ENCODE measurements at places on chromosomes 6 and 20.

GRCh38 chr6:64520050-64520449 lies 884.4 kb downstream of the PHF3 start:
- DNase-seq: no peak

GRCh38 chr6:136031982-136032381 lies 180.5 kb downstream of the PDE7B start:
- no peak for DNase-seq

- no peak for DNase-seq
These were observed 127.2 kb downstream of the PAX1 start for GRCh38 chr20:21832442-21833385.

GRCh38 chr6:159837511-159837910 lies 37.4 kb downstream of the PNLDC1 start:
- DNase-seq: no peak

GRCh38 chr20:15265581-15266309 lies 928.3 kb upstream of the FLRT3 start:
- DNase-seq: no peak

DNA sequence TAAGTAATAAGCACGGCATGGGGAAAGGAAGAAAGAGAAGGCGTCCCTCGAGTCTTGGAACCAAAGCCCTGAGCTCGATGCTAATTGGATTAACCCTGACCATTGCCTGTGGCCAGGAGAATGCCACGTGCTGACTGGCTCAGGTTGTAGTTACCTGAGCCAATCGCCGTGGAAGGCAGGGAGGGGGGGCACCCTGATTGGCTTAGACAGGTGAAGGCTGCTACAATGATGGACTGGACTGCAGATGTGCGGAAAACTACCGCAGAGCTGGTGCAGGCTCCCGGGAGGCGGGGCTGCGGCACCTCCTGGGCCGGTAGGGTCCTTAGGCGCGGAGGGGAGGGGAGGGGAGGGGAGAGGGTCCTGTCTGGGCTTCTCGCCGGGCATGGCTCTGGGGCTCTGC lies 121.3 kb downstream of the TFAP2C start:
- no peak for DNase-seq

- no peak for DNase-seq
These were observed 475.3 kb upstream of the JARID2 start for GRCh38 chr6:14770572-14770971.

GRCh38 chr6:50707652-50708300 lies 5.5 kb upstream of the TFAP2D start:
- DNase-seq: no peak

DNA sequence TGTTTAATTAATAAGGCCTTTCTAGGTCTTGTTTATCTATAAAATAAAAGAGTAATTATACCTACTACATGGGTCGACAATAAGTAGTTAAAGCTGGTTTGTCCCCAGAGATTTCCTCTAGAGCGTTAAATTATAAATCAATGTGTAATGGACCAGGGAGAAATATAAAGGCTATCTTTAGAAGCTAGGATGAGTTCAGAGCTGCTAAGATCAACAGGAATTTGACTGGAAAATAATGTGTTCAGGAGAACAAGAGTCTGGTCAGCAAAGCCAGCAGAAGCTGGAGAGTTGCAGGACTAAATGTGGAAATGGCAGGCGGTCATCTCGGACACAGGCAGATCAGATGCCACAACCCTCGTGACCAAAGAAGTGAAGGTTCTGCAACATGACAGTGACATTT lies 428.8 kb downstream of the EPM2A start:
- no peak for DNase-seq

GRCh38 chr6:37308069-37308815 lies 45.5 kb upstream of the RNF8 start:
- DNase-seq: peak; percentile 88

- DNase-seq: no peak
These were observed 78.8 kb upstream of the OPRM1 start for GRCh38 chr6:153960281-153960680.

- no peak for DNase-seq
These were observed 129.7 kb downstream of the PRDM13 start for GRCh38 chr6:99736302-99736701.

DNA sequence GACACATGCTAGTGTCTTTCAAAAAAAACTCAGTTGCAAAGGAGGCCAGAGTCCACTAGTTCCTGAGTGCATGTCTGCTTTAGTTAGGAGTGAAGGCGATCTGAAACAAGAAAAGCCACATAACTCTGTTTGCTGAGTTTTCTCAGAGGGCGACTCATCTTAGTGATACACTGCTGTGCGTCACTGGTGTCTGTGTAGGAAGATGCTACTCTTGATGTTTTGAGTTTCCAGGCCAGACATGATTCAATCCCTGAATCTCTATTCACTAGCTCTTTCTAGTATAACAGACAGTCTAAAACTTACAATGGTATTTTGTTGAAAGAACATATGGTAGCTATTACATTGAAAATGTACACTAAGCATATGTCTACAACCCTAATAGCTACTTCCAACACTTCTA lies 60.9 kb downstream of the GFRAL start:
- DNase-seq: no peak

- no peak for DNase-seq
These were observed 355.4 kb downstream of the CD83 start for GRCh38 chr6:14472986-14473337.

- no peak for DNase-seq
These were observed 29.7 kb downstream of the GABRR1 start for GRCh38 chr6:89187504-89187903.

GRCh38 chr6:117306227-117306790 lies 41.0 kb downstream of the VGLL2 start:
- no peak for DNase-seq

GRCh38 chr6:157063176-157063905 lies 260.0 kb downstream of the TMEM242 start:
- DNase-seq: no peak

GRCh38 chr20:18421608-18422007 lies 45.2 kb downstream of the DZANK1 start:
- no peak for DNase-seq

DNA sequence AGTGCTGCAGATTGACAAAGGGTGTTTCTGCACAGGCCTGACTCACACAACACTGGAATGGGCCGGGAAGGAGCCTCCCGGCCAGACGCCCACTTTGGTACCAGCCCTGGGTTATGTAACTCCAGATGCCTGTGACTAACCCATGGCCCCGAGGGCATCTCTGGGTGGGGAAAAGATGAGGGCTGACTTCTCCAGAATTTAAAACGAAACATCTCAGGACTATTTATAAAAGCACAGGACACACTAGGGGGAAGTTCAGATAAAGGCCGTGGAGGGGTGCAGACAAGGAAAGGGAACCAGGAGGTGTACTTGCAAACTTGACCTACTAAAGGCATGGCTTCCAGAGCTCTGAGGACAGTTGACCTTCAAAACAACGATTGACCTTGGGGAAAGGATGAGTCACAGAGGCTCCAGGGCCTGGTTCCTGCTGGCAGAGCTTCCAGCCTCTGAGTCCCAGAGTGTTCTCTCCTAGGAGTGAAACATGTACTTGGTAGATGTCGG lies 196.9 kb downstream of the NFATC2 start:
- no peak for DNase-seq

- DNase-seq: no peak
These were observed 122.5 kb downstream of the DST start for GRCh38 chr6:56520218-56520617.

- no peak for DNase-seq
These were observed 14.3 kb downstream of the PARD6B start for GRCh38 chr20:50745634-50746137.

DNA sequence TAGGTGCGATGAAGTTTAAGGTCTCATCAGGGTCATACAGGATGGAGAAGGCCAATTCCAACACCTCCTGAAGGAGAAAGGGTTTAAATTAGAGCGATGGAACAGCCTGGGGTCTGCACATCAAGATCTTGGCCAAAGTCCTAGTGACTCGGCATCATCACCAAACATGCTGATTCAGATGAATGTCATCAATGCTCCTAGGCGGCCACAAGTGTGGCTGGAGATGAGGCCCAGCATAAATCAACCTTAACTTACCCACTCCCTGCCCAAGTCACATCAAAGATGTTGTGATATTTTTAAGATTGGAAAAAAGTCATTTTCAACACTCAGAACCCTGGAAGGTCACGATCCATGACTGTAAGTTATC lies 37.5 kb downstream of the ELMO2 start:
- no peak for DNase-seq

GRCh38 chr6:136723780-136724179 lies 68.5 kb downstream of the MAP3K5 start:
- no peak for DNase-seq

DNA sequence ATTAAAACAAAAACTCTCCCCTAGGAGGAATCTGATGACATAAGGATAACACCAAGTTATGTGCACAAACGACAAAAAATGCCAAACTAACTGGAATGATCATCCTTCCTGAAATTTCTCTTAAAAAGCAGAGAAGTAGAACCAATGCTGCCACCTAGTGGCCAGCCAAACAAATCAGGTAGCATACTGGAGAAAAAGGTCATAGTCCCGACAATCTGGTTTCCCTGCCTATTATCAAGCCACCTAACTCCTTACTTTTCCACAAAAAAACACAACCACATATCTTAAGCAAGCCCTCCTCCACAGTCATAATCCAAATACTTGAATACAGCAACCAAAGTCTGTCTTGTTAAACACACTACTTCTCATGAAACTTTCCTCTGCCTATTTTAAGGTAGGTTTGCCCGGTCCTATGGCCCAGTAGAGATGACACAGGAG lies 5.3 kb downstream of the OARD1 start:
- DNase-seq: peak; percentile 30

- peak; percentile 98 for DNase-seq
These were observed 80.3 kb upstream of the CNKSR3 start for GRCh38 chr6:154590756-154591155.

DNA sequence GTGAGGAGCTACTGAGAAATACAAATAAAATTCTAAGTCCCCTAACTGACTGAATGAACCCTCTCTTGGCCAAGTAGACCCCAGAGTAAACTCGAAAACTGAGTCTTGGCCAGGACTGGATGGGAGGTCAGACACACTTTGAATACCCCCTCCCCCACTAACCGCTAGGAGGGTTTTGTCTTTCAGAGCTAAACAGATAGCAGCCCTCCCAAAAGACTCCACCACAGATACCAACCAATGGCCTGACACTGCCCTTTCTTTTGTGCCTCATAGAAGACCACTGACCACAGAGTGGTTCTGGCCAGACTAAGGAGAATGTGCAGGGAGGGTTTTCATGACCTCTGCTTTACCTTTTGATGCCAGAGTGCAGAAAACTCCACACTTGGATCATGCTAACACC lies 42.1 kb downstream of the SPACA1 start:
- DNase-seq: no peak

- DNase-seq: peak; percentile 30
These were observed 3.5 kb upstream of the EFHC1 start for GRCh38 chr6:52416629-52417151.

DNA sequence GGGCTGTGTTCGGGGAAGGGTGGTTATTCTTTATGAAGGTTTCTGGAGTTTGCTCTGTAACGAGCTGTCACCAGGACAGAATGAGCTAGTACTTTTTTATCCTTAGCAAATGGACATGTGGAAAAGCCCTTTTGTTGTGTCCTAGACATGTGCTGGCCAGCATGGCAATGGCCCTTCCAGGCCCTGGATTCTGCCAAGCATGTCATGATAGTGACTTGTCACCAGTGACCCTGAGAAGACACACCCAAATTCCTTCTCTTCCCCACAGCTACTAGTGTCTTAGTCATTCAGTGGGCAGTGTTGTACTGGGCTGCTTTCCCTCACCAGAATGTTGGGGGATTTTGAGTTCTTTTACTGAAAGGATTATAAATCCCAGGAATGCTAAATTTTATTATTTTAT lies 74.0 kb upstream of the XRN2 start:
- DNase-seq: no peak

GRCh38 chr6:107045826-107046675 lies 18.1 kb downstream of the MTRES1 start:
- DNase-seq: peak; percentile 81

- no peak for DNase-seq
These were observed 26.7 kb downstream of the FOXO3 start for GRCh38 chr6:108587258-108588059.

- no peak for DNase-seq
These were observed 49.2 kb upstream of the MRAP2 start for GRCh38 chr6:83984411-83984810.

DNA sequence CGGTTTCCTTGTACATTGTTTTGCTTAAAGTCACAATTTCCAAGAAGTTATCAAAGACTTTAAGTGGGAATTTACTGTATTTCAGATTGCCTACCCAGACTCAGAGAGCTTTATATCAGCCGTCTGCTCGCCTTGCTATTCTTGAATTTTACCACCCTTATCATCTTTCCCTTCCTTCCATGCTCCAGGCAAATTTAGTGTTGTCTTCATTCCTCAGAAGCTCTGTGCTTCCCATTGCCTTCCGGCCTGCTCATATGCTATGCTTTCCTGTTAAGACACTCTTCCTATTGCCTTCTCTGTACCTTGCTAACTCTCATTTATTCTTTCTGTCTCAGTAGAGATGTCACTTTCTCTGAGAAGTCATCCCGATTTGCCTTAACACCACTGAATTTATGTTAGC lies 52.1 kb downstream of the CD2AP start:
- no peak for DNase-seq

DNA sequence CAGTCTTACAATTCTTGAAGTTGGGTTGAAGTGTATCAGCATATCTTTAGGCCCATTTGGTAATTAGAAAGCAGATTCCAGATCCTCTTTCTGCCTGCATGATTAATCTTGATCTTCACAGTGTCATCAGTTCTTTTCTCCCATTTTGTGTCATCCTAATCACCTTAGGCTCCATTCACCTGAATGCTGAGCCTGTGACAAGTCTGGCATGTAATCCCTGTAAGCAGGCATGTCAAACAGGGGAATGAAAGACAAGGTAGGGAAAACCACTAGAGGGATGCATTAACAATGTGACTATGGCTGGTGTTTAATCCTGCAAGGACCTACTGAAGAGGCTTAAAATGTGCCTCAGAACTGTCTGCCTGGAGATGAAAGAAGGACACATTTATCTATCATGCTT lies 848.8 kb downstream of the TFAP2A start:
- DNase-seq: no peak

GRCh38 chr20:40706977-40707582 lies 18.0 kb upstream of the MAFB start:
- DNase-seq: no peak

- no peak for DNase-seq
These were observed 86.7 kb upstream of the BACH2 start for GRCh38 chr6:90383196-90383822.

DNA sequence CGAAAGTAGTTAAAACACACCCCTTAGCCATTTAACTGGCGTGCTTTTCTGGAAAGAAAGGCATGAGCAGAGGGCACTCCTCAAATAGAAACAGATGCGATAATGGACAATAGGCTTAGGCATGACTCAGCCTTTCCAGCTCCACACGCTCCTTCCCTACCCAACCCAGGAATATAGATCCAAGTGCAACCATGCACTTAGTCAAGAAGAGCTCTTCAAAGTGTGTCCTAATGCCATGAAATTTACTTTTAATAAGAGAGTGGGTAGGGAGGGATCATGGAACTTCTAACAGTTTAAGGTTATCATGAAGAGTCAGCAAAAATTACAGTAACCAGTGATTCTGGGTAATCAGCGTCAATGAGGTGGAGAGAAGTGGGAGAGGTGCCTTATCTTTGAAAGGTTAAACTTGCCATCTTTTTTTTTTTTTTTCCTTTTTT lies 2.4 kb upstream of the EFHC1 start:
- DNase-seq: no peak

Data from NCI-H1092 (cell line).